Caco-2 (cell line): ENCODE measurements at places on chromosomes 4 and X. TPM values are rescaled to one million over a fixed set of nuclear protein-coding genes. Genes with fewer than 3 reads are reported as not detected.

DNA sequence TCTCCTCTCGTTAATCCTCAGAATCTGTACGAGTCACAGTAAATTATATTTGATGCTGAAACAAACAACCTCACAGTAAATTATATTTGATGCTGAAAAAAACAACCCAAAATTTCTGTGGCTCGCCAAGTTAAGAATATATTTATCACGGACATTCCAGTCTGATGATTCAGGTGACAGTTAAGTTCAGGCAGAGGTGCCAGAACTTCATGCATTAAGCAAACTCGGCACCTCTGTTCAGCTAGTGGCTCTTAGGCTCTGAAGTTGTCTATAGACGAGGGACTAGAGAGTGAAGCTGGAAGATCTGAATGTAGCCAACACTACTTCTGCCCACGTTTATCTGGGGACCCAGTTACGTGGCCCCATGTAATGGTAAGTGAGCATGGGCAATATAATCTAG is 132.2 kb upstream of the AGA start:
- DNase-seq, result no peak

DNA sequence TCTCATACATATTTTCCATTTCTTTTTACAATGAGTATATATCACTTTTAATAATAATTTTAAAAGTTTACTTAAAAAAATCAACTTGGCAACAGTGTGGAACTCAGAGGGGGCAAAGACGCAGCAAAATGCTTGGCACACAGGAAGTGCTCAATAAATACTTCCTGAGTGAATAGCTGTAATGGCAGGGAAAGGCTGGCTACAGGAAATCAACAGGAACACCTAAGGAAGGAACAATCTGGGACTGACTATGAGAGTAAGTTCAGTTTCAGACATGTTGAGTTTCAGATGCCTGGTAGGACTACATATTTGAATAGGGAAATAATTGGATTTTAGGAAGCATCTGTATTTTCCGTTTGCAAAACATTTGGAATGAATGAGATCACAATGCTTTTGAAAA is 137.6 kb downstream of the SCLT1 start:
- no peak for DNase-seq

DNA sequence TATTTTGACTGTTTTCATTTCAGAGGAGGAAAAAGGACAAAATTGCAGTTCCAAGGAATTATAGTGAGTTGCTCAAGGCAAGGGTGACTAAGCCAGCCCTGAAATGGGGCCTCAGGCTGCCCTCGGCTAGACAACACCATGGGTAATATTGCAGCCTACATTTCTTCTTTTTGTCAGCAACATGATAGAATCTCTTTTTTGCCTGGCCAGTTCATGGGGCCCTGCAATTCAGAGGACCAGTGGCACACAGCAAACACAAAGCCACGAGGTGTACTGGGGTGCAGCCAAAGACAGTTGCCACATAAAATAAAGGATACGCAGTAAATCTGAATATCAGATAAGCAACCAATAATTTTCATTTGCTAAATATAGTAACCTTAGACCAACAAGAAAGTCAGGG is 41.8 kb downstream of the RBM47 start:
- DNase-seq, result no peak

- no peak for DNase-seq
Measured at GRCh38 chr4:53557669-53558064, 33.6 kb downstream of the LNX1 start.

DNA sequence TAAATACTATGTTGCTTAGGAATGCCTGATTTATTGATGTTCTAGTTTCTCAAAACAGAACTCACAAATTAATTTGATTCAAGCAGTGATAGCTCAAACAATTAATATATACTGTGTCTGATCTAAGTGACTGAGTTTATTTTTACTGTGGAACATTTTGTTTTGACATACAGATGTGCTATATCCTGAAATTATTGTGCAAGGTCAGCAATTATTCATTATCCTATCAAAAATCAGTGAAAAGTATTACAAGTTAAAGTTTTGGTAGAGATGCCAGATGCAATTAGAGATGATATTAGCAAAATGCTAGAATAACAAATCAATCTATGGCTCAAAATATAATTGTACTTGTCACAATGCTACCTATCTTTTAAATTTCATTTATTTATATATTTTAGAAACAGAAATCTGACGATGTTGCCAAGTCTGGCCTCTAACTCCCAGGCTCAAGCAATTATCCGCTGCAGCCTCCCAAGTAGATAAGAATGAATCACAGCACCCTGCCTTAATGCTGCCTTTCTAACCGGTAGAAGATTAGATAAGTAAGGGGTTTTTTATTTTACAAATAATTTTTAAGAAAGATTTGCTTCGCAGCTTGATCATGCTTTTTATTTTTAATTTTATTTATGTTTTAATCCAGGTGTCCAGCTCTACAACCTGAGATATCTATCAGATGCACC is 825.5 kb upstream of the NDST4 start:
- DNase-seq, result no peak

Gene CXXC4
- total RNA-seq, result 2.9 and 3.1 TPM in 2 replicates
